T-helper 17 cell (primary cell): ENCODE measurements at places on chromosomes 12 and 14. TPM values are rescaled to one million over a fixed set of nuclear protein-coding genes. Genes with fewer than 3 reads are reported as not detected.

DNA sequence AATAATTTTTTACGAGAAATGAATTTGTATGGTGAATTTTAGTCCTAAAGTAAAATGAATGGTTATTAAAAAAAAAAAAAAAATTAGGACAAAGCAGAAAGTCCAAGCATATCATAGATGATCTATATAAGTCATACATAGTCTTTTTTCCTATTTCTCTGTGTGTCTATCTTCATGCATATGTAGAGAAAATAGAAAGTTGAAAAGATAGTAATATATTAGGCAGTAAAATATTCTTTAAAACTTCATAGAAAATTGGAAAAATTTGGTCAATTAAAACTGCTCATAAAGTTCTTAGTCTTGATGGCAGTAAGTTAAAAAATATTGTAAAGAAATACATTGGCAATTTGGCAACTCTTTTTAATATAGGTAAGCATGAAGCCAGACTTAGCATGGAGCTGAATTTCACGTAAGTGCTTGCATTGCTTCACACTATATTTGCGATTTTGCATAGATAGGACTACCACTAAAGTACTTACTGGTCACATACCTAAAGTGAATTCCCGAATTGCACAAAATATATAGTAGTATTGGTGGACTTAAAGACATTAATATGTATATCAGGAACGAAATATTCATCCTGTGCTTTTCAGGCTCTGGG, 303.8 kb downstream of the IPO8 start:
- no peak for DNase-seq

DNA sequence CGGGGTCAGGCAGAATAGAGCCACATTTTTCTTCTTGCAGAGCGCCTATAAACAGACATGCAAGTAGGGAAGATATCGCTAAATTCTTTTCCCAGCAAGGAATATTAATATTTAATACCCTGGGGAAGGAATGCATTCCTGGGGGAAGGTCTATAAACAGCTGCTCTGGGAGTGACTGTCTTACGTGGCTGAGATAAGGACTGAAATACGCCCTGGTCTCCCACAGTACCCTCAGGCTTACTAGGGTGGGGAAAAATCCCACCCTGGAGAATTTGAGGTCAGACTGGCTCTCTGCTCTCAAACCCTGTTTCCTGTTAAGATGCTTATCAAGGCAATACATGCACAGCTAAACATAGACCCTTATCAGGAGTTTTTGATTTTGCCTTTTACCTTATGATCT, 262.3 kb downstream of the CEP128 start:
- no peak for DNase-seq

DNA sequence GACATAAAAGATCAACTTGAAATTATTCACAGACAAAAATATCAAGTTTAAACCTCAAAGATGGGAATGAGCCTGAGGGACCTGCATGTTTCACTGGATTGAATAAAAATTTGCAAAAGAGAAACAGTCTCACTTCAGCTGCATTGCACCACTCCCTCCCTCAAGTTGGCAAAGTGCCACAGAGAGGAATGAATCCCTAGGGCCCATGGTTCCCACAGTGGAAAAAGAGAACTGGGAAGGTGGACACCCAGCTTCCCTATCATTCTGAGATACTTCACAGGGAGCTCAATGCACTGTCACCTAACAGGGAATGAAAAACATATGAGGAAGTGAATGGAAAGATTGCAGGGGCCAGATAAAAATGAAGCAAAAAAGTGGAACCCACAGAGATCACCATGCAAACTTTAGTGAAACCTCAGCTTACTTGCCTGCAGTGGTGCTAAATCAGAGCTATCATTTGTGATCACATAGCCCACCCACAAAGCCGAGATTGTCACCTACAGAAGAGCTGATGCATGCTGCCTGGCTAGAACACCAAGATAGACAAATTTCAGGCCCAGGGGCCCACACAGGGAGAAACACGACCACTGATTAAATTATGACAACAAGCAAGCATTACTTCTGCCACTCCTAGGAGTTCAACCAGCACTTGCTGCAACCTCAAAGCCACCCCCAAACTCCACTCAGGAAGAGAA, 911.3 kb downstream of the LRFN5 start:
- DNase-seq, result no peak

Gene C12orf50
- not detected for total RNA-seq

Gene TEX22
- 1.7 TPM for total RNA-seq

GRCh38 chr14:71659159-71659558, 273.1 kb upstream of the RGS6 start:
- DNase-seq, result no peak

- no peak for DNase-seq
Observed at GRCh38 chr14:67228325-67228984, 12.8 kb upstream of the PALS1 start.

Gene MYH6
- not detected for total RNA-seq

Gene OR4E2
- total RNA-seq, result not detected

- DNase-seq, result no peak
Observed at GRCh38 chr12:116727261-116727660, 10.6 kb downstream of the SPRING1 start.

Gene WSCD2
- total RNA-seq, result 0.60 TPM

Gene MUCL1
- total RNA-seq, result not detected

Gene IL26
- not detected for total RNA-seq

Gene APOF
- not detected for total RNA-seq

DNA sequence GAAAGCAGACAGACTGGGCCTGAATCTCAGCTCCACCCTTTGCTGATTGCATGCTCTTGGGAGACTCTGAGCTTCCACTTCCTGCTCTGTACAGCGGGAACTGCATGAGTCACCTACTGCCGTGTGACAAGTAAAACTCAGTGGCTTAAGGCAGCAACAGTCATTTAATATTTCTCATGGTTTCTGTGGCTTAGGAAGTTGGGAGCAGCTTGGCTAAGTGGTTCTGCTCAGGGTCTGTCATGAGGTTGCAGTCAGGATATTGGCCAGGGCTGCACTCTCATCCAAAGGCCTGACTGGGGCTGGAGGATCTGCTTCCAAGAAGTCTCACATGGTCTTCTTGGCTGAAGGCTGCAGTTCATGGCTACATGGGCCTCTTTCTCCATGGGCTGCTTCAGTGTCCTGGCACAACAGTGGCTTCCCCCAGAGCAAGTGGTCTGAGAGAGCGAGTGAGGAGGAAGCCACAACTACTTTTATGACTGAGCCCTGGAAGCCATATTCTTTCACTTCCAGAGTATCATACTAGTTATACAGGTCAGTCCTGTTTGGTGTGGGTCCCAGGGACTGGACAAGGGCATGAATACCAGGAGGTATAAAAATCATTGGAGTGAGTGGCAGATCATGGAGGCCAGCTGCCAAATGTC, 49.7 kb downstream of the FAM222A start:
- DNase-seq, result no peak

Gene CPNE6
- total RNA-seq, result not detected

Gene SPPL3
- total RNA-seq, result 44.6 TPM

DNA sequence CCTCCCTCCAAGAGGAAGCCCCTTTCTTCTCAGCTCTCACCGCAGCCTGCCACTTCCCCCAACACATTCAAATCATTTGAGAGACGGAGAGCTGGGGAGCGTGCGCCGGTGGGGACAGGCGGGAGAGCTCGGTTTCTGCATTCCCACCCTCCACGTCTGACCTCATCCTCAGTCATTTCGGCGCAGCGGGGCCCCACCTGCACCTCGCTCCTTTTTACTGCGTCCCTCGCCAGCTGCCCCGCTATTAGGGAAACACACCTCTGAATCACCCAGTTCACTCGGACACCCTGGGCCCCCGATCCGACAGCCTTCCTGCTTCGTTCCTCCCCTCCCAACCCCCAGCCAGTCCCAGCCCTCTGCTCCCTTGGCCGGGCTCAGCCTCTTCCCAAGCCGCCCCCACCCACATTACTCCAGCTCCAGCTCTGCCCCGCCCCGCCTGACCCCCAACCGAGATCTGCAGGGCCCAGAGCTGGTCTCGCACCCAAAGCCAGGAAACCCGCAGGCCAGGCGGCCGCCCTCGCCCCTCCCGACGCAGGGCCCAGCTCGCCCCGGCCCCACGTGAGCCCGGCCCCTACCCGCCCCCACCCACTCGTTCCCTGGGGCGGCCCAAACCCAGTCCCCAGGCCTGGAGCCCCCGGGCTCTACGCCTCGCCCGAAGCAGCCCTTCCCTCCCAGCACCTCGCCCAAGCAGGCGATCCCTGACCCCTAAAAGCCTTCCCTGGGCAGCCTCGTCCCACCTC, 783 bp downstream of the CORO1C start:
- DNase-seq, result peak; percentile 19

GRCh38 chr12:102232446-102232845, 34.8 kb upstream of the PMCH start:
- DNase-seq, result no peak

Gene TSHR
- 0.13 TPM for total RNA-seq

Gene DAD1
- 96.0 TPM for total RNA-seq

DNA sequence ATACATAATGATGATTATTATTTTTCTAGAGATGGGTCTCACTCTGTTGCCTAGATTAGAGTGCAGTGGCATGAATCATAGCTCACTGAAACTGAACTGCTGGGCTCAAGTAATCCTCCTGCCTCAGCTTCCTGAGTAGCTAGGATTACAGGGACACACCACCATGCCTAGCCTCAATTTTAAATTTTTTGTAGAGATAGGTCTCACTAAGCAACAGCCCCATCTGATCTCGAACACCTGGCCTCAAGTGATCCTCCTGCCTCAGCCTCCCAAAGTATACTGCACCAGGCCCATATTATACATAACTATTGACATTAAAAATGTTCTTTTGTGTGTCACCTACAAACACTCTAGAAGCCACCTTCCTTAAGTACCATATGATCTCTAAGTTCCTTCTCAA, 3.4 kb downstream of the TXNRD1 start:
- no peak for DNase-seq

Gene KRT75
- not detected for total RNA-seq

GRCh38 chr12:6828781-6829535, 751 bp downstream of the P3H3 start:
- peak; percentile 33 for DNase-seq

DNA sequence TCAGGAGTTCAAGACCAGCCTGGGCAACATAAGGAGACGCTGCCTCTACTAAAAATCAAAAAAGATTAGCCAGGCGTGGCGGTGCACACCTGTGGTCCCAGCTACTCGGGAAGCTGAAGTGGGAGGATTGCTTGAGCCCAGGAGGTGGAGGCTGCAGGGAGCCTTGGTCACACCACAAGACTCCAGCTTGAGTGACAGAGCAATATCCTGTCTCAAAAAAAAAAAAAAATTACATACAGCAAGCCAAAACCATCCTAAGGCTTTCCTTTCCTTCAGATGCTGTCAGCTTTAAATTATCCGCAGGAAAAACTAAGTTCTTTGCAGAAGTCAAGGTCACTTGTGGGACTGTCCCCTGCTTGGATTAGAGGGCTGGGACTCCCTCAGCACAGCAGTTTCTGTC, 1.3 kb downstream of the CS start:
- DNase-seq, result no peak

Gene LPAR5
- 8.1 TPM for total RNA-seq

- no peak for DNase-seq
Observed at GRCh38 chr12:63802012-63802608, 22.4 kb downstream of the RXYLT1 start.

- DNase-seq, result no peak
Observed at GRCh38 chr12:125003021-125003420, 9.6 kb downstream of the BRI3BP start.

Gene ESR2
- total RNA-seq, result 0.29 TPM

Gene CLEC4A
- total RNA-seq, result 2.7 TPM

GRCh38 chr12:106145539-106146447, 7.0 kb upstream of the NUAK1 start:
- no peak for DNase-seq

DNA sequence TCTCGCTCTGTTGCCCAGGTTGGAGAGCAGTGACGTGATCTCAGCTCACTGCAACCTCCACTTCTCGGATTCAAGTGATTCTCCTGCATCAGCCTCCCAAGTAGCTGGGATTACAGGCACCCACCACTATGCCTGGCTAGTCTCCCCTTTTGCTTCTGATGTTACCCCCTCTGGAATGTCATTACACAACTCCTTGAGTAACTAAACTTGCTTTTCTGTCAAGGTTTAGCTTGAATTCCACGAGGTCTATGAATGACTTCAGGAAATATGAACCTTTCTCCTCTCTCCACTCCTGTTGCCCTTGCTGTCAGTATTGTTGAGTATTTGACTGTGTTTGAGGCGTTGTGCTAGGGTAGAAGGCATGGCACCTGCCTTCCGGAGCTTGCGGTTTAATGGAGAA, 16.8 kb upstream of the RTRAF start:
- DNase-seq, result no peak

Gene NAB2
- total RNA-seq, result 5.0 TPM

DNA sequence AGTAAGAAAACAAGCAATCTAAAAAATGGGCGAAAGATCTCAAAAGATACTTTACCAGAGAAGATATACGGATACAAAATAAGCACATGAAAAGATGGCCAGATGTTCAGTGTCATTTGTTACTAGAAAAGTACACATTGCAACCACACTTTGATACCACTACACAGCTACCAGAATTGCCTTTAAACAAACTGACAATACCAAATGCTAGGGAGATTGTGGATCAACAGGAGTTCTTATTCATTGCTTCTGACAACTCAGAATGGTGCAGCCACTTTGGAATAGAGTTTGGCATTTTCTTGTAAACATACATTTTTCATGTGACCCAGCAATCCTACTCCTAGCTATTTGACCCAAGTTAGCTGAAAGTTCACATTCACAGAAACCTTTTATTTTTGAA, 136.3 kb downstream of the FUT8 start:
- no peak for DNase-seq

Gene ITPK1
- 36.1 TPM for total RNA-seq

GRCh38 chr12:11015775-11016430, 6.5 kb downstream of the TAS2R19 start:
- DNase-seq, result no peak

- DNase-seq, result no peak
Observed at GRCh38 chr14:96663491-96664067, 133.6 kb upstream of the VRK1 start.

- DNase-seq, result no peak
Observed at GRCh38 chr12:113845900-113846674, 120.0 kb downstream of the RBM19 start.

- peak; percentile 18 for DNase-seq
Observed at GRCh38 chr12:47636908-47637780, 68.7 kb downstream of the RPAP3 start.

DNA sequence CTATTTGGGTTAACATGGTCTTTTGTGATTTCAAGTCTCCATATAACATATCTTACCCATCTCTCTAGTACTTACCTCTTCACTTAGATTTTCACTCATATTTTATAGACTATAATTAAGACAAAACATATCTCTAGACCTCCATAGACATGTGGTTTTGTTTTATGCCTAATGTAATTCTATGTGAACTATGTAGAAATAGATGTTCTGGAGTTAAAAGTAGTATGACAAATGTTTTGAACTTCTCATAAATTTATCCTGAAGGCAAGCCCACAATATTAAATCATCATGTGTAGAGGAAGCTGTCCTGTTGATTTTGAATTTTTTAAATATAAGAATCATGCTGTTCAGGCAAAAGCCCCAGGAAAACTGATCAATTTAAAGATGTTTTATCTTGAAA, 169.2 kb downstream of the SYT1 start:
- DNase-seq, result no peak

Gene ITGB7
- 306 TPM for total RNA-seq

Gene DPF3
- 0.13 TPM for total RNA-seq
